ENCODE measurements at places on chromosomes 7 and 10.

- no peak for DNase-seq
These were observed 443.3 kb downstream of the GFRA1 start for GRCh38 chr10:115829521-115830205.

GRCh38 chr10:7412237-7412927, 1.5 kb upstream of the SFMBT2 start:
- no peak for DNase-seq

DNA sequence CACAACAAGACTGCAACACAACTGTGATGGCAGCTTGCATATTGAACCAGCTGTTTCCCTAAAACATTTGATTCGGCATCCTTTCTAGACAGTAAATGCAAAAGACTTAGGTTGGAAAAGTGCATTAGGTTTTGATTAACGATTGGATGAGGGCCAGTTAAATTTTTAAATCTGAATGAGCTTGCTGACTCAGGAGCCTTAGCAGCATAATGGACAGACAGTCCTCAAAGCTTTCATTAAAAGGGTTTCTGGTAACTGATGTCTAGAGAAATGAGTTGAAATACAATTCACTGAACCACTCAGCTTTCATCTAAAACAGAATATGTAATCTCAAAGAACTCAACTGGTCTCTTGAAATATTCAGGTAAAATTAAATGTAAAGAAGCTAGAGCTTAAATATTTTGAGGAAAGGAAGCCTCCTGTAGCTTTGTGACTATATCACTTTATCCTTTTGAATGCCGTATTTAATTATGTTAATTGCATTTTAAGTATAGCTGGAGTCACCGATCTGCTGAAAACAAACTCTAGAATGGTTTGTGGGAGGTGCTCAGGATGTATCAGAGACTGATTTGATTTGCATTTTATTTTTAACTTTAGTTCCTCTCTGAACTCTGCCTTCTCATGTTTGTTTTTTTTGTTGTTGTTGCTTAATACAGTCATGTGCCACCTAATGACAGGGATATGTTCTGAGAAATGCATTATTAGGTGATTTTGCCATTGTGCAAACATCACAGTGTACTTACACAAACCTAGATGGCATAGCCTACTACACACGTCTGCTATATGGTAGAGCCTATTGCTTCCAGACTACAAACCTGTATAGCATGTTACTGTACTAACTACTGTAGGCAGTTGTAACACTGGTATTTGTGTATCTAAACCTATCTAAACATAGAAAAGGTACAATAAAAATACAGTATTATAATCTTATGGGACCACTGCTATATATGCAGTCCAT, 29.2 kb upstream of the ATRNL1 start:
- no peak for DNase-seq

- no peak for DNase-seq
These were observed 596.4 kb upstream of the GHITM start for GRCh38 chr10:83542774-83543411.

- no peak for DNase-seq
These were observed 29.6 kb upstream of the INPP5A start for GRCh38 chr10:132507956-132508490.

GRCh38 chr10:68560943-68561864, 1.1 kb downstream of the TET1 start:
- DNase-seq: no peak

DNA sequence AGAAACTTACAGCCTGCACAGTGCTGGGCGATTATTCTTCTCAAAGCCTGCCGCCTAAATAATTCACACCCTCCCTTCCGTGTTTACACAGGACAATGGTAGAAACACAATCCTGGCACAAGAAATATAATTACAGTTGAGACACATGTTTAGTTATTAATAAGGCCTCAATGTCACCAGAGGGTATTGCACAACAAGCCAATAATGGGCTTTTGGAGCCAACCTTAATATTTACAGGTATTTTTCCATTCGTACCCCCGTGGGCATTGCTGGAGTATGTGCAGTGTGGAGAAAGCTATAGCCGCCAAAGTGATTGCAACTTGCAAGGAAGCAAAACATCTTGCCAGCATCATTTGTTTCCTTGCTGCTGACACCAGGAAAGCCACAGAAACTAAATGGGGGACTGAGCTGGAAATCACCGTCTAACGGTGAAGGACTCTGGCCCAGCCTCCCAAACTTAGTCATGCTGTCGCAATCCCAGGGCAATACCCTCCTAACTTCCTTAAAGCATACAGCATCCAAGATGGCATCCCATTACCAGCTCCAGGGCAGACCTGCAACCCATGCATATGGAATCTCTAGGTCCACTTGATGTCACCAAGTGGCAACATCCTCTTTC, 8.6 kb downstream of the CALN1 start:
- no peak for DNase-seq

GRCh38 chr10:12349629-12350166, 351 bp downstream of the CAMK1D start:
- DNase-seq: no peak

DNA sequence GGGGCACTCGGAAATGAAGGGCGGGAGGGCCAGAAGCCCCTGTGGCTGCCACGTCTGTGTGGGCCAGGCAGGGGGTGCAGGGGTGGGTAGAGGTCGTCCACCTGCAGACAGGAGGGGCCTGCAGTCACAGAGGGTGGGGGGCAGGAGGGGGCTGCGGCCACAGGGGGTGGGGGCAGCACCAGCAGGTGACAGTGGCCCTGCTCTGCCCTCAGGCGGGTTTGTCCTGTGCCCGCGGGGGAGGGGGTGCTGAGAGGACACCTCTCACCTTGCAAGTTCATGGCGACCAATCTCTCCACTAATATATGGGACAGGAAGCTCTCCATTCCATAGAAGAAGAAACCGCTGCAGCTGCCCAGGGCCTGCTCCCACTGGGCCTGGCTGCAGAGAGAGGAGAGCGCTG, 26.6 kb upstream of the NKX6-2 start:
- DNase-seq: no peak

DNA sequence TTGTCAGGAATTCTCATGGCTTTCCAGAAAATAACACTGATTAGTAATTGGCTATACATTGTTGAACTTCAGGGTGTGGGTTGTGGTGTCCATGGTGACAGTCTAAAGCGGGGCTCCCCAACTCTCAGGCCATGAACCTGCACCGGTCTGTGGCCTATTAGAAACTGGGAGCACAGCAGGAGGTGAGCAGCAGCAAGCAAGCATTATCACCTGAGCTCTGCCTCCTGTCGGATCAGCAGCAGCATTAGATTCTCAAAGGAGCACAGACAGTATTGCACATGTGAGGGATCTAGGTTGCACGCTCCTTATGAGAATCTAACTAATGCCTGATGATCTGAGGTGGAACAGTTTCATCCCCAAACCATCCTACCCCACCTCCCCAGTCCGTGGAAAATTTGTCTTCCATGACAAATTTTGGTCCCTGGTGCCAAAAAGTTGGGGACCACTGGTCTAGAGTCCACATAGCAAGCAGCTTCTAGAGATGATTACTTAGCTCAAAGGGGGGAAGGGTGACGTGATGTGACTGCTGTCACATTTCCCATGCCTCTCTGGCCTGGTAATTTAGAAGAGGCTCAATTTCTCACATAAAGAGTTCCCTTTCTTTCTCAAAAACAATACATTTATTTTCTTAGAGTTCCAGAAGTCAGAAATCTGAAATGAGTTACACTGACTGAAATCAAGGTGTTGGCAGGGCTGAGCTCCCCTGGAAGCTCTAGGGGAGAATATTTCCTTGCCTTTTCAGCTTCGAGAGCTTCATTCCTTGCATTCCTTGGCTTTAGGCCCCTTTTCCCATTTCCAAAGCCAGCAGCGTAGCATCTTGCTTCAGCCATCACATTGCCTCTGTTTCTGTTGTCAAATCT, 17.6 kb upstream of the FAM221A start:
- DNase-seq: no peak

- DNase-seq: no peak
These were observed 11.8 kb upstream of the ACBD5 start for GRCh38 chr10:27252267-27253000.

DNA sequence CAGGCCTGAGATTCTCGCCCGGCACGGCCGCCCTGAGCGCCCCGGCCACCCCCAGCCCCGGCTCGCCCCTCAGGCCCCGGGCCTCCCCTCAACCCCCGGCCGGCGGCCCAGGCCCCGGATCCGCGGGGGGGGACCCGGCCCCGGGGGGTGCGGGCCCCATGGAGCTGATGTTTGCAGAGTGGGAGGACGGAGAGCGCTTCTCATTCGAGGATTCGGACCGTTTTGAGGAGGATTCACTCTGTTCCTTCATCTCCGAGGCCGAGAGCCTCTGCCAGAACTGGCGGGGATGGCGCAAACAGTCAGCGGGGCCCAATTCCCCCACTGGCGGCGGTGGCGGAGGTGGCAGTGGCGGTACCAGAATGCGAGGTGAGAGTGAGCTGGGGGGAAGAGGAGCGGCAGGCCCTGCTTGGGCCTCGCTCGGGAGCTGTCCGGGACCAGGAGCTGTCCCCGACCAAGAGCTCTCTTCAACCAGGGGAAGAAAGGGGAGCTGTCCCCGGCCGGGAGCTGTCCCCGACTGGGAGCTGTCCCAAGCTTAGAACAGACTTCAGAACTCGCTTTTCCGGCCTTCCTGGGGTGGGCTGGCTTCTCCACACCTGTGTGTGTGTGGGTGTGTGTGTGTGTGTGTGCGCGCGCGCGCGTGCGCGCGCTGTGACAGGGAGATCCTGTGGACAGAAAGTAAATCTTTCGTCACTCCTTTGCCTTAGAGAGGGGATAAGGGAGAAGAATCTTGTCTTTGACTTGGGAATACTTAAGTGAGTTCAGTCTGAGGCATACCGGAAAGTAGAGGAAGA, 510 bp downstream of the ZSWIM8 start:
- DNase-seq: no peak

- DNase-seq: no peak
These were observed 122.1 kb upstream of the BTBD16 start for GRCh38 chr10:122148876-122149560.

DNA sequence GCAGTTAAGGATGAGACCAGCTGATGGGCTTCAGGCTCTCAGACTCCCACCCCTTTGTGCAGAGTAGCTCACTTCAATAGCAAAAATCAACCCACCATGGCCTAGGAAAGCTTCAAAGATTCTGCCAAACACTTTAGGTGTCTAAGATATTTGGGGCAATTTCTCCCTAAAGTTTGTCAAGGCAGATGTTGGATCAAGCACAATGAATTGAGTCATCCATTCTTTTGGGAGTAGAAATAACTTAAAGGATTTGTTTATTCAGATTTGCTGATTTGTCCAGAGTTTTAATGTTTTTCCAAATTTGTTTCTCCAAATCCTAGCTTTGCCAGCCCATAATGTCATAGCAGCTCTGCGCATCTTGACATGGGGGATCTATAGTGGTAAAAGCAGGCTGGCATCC, 855.1 kb downstream of the LRMDA start:
- no peak for DNase-seq

- no peak for DNase-seq
These were observed 422.4 kb upstream of the STEAP1 start for GRCh38 chr7:89731751-89732445.

DNA sequence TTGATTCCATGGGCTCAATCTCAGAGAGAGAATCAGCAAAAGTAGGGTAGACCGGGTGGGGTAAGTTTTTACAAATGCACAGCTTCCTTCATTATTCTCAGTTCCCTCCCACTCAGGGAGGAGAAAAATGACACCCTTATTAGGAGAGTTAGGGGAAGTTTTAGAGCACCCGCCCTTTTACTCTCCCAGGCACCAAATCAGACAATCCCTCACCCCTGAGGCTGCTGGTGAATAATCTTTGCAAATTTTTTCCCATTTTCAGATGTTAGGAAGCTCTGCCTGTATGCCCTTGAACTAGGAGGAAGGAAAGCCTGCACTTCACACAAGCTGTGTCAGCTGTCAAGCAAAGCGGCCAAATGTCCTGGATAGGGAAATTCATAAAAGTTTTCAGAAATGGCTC, 834.9 kb downstream of the GRID1 start:
- DNase-seq: no peak

GRCh38 chr10:17880601-17881000, 71.1 kb upstream of the SLC39A12 start:
- no peak for DNase-seq

DNA sequence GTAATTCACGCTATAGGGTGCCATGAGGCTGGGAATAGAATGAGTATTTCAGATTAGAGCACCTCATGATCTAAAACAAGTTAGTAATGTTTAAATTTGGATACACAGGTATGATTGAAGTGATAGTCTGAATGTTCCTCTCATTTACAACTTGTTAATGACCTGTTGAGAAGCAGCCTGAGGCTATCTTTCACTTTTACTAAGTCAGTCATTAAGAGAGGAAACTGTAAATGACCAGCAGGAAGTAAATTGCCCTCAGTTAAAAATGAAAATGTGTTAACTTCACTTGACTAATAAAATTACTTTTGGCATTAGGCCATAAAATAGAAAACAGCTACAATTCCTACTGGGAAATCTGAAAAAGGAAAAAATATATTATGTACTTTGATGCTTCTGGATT, 1042.0 kb downstream of the DNAJB9 start:
- DNase-seq: no peak

DNA sequence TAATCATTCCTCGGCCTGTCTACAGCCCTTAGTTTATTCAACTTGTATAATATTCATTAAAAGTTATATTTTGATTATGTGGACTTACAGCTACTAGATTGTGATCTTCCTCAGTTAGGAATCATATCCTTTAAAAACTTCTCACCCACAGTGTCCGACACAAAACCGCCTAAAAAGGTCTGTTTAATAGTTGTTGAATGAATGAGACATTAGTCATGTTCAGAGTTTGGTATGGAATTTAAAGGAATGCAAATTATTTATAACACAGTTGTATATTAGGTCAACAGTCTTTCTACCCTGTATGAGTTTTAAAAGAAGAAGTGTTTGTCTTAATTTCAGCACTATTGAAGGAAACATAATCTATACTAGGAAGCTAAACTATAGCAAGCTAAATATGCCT, 390.0 kb downstream of the ARL4A start:
- no peak for DNase-seq

- no peak for DNase-seq
These were observed 38.8 kb downstream of the AKR1B15 start for GRCh38 chr7:134587750-134588149.

DNA sequence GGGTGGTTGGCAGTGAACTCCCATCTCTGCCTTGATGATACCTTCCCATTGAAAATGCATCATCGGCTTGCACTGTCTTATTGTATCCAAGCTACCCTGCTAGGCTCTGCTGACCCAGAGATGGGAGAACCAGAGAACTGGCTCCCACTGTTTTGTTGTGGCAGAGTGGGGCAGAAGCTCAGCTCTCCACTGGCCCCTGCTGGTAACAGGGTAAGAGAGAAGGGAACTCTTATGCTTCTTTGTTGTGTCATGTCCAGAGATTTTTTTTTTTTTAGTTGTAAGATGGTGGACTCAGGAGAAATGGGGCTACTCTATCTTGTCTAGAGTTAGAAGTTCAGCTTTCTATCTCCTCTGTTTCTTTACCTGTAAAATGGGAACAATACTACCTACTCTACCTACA, 100.5 kb upstream of the SDK1 start:
- DNase-seq: no peak

- no peak for DNase-seq
These were observed 164.8 kb upstream of the COBL start for GRCh38 chr7:51481421-51481820.

DNA sequence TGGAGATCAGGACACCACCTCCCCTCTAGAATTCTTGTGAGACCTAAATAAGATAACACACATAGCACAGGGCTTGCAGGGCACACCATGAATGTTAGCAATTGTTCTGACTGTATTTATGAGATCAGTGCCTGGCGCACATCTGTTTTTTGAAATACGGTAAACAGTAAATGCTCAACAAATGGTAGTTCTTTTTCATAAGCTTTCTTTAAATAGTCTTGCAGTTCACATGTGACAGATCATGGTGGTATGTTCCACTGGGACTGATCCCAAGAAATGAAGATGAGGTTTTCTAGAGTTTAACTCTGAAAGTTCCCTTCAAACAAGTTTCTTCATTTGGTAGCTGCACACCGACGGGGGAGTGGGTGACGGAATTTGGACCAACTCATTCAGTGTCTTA, 34.8 kb downstream of the CREB5 start:
- DNase-seq: no peak
